Caudate nucleus (tissue), 63 donors: ENCODE measurements at places on chromosomes 5 and 9.

DNA sequence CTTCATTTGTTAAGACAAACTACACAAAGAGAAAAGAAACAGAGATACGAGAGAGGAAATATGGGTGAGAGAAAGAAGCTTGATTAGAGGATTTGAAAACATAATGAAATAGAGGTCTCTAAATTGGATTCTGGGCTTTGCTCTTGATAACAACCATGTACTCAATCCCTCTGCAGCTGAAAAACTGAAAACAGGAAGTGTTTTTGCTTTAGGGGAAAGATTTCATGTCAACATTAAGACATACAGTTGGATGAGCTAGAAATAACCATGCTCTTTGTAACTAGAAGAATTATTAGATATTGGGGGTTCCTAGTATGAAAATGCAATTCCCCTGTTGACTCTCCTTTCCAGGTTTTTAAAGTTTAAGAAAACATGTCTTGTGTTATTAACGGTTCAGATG is 21.9 kb downstream of the CRHBP start:
- no peak for DNase-seq

- DNase-seq = no peak
These were observed 202.6 kb downstream of the PIK3R1 start for GRCh38 chr5:68418201-68418600.

GRCh38 chr9:84758817-84759216 is 89.3 kb downstream of the NTRK2 start:
- no peak for DNase-seq

GRCh38 chr9:85212887-85213286 is 528.9 kb downstream of the AGTPBP1 start:
- DNase-seq = peak; percentile 62

DNA sequence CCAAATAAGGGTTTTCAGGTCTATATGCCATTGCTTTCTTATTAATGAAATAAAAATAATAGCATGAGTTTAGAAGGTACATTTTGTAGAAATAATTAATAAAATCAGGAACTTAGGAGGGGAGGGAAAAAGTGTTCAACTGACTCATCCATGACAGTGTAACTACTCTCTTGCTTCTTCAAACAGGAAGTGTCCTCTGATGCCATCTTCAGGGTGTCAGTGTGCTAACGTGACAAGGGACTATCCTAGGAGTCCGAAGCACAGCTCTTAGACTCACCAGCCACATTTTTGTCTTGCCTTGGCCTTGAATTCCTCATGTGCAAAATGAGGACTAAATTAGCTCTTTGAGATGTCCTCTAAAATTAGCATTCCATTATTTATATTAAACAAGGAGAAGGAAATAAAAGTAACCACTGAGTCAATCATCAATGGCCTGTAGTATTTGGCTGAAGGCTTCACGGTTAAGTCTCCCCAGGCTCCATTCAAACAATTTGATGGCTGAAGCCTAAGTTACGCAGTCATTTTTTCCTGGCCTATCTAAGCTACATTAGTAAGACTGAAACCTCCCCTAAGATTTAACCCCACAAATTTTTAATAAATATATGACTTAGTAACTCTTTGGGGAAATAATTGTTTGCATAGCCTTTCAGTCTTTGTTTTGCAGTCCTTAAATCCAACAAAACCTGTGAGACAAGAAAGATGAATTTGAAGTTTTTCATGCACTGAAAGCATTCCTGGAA is 151.1 kb downstream of the ARL15 start:
- no peak for DNase-seq

DNA sequence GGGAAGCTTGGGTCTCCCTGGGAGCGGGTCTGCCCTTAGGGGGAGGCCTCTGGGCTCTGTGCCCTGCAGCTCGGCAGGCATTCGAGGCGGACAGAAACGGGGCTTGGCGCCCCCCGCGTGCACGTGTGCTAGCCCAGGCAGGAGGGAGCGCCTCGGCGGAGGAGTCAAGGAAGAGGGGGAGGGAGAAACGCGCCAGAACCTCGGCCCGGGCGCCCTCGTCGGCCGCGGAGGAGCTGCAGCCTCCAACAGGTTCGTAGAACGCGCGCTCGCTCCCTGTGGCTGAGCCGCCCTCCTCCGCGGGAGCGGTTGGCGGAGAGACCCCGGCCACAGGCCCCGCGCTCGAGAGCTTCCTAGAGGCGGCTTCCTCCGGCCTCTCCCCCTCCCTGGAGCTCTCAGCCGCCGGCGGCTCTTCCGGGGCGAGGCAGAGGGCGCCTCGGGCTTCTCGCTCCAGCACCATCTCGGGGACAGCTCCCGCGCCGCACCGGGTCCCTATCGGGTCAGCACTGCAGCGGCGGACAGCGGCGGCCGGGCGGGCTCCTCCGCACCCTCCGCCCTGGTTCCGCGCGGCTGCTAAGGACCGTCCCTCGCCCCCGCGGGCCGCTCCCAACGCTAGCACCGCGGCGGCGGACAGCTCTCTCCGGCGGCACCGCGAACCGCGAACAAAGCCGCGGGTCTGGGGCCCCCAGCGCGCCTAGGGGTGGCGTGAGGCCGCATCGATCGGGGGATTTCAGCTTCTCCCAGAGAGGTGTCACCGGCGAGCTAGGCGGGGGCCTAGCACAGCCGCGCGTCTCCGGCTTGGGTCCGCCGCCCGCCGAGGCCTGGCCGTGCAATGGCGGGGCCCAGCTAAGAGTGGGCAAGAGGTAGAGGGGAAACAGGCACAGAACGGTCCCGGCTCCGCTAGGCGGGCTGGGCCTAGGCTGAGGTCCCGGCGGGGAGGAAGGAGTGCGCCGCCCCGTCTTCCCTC is 74.6 kb upstream of the CPLX2 start:
- DNase-seq = no peak

- no peak for DNase-seq
These were observed 8.7 kb upstream of the NDUFB6 start for GRCh38 chr9:32581512-32582143.

DNA sequence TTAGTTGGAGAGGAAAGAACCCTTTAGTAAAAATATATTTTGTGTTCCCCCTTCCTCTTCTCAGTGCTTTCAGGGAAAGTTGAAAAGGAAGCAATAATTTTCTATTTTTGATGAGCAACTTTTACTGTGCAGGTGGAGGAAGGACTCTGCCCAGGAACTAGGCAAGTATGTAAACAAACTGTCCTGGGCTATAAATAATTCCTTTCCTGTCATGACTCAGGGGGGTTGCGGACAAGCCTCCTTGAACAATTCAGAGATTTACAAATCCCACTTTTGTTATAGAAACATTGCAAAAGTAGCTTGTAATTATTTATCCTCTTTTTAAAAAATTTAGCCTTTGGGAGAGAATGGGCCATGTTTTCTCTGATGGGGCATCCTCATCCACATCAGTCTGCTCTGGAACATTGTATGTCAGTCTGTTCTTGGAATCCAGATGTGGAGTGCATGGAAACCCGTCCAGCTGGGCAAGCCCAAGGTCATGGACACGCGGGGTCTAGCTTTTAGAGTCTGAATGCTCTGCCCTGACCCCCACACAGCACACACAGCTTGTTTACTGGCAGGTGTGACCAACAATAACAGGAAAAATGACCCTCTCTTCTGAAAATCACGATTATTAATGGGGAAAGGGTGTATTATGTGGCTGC is 127.6 kb downstream of the GADD45G start:
- DNase-seq = no peak

GRCh38 chr9:91495450-91495849 is 71.8 kb upstream of the NFIL3 start:
- no peak for DNase-seq

DNA sequence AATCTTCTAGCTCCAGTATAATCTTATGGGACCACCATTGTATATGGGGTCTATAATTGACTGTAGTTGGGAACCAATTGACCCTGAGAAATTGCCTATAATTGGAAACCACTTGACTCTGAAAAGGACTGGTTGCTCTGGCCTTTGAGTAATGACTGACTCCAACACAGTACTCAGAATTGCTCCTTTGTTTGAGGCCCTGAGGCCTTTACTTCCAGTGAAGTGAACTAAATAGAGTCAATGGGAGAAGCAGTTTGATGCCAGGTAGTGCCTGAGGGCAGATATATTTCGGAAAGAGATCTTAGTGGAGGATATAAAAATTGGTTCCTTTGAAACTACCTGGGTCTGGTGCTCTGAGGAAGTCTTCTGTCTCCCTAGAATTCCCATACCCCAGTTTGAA is 16.0 kb upstream of the TMEM171 start:
- DNase-seq = no peak

GRCh38 chr5:170201311-170201710 is 31.5 kb upstream of the C5orf58 start:
- DNase-seq = no peak

GRCh38 chr9:34252670-34253459 is 74.0 kb downstream of the UBAP1 start:
- peak; percentile 35 for DNase-seq

GRCh38 chr5:143245929-143246561 is 157.4 kb downstream of the NR3C1 start:
- no peak for DNase-seq

GRCh38 chr9:133774799-133775198 is 36.6 kb upstream of the SARDH start:
- DNase-seq = no peak

DNA sequence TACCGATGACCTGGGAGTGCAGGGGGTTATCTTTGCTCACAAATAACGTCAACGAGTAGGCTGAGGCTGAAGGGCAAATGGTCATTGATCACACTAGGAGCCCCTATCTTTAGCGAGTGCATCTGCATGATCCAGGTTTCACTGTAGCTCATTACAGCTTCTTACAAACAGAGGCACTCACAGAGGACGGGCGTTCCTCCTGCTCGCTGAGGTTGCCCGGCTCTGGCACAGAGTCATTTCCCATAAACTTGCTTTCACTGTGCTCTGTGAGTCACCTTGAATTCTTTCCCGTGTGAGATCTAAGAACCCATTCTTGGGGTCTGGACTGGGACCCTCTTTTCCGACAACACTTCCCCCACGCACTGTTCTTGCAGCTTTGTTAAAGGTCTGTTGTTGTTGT is 1.9 kb upstream of the PAEP start:
- no peak for DNase-seq

DNA sequence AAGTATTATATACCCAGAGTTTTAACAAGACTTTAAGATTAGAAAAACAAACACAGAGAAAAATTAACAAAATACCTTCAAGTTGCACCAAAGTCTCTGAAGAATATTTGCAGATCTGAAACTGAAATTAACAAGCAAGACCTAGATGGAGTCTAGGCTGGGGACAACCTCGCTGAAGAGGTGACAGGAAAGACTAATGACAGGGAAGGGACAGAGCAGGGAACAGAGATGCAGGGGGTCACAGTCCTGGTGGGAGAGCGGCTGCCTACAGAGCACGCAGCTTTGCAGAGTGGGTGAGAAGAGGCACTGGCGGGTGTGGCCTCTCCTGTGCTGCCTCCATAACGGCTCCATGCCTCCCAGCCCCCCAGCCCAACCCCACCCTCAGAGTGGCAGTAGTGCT is 13.5 kb downstream of the RETREG1 start:
- DNase-seq = no peak

DNA sequence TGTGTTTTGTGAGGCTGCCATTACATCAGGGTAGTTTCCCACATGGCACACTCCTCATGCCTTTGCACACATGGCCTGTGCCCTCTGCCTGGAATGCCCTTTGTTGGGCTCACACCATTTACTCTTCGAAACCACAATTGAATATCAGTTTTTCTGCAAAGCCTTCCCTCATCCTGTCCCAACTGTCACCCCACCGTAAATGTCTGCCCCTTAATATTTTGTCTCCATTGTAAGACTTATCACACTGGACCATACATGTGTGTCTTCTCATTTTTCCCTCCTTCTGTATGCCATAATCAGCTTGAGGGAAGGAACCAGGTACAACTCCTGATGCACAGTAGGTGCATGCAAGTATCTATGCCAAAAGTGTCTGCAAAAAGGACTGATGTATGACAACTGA is 62.7 kb upstream of the TMEM252 start:
- no peak for DNase-seq

DNA sequence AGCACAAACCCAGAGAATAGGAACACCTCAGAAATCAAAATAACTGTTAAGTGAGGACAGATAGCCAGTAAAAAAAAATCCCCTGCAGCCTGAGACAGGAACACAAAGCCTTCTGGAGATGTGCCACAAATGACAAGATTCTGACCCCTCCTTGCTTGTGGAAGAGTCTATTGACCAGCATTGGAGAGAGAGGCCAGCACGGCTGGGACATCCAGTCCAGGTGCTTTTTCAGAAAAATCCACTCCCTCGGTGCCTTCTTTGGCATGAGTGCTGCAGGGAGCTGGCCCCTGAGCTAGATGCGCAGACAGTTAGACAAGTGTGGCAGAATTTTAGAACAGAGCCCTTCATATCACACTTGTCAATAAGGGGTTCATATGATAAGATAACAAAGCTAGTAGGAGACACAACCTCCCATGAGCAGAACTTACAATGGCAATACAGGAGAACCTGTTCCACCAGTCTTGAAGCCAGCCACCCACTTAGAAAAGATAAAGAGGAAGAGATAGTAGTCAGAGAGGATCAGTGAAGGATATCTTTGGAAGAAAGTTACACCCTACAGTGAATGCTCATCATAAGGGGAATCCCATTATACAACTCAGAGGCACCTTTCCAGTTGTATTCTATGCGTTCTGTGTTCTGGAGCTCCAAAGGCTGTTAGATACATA is 298.4 kb downstream of the TLE1 start:
- no peak for DNase-seq

DNA sequence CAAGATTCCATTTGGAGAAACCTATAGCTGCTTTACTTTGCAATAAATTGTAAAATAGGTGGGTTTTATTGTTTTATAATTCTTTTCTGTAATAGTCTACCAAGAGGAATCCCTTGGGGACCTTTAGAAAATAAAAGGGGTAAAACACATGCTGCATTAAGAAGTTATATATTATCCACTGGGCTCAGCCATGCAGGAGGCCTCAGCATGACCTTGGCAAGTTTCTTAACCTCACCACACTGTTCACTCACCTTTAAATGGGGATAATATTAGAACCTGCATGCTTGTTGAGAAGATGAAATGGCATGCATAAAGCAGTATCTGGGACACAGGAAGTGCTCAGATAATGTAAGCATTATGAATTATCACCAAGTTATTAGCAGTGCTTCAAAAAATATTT is 120.2 kb downstream of the SEMA5A start:
- DNase-seq = no peak

DNA sequence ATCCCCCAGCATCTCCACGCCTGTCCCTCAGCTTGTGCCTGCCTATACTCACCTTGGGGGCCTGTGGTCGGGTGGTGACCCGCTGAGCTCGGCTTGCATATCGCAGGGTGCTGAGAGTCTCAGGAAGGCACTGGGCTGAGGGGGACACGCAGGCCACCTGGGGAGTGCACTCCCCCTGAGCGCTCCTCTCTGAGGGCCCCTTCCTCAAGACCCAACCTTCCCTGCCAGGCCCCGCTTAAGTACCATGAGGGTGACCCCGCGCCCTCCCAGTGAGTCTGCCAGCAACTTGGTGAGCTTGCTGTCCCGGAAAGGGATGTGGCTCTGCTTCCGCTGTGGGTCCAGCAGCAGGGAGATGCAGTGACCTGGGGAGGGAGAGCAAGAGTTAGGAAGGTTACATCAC is 4.1 kb downstream of the KIF12 start:
- DNase-seq = no peak
